AG04449 (cell line): ENCODE measurements at places on chromosomes 1 and 21.

DNA sequence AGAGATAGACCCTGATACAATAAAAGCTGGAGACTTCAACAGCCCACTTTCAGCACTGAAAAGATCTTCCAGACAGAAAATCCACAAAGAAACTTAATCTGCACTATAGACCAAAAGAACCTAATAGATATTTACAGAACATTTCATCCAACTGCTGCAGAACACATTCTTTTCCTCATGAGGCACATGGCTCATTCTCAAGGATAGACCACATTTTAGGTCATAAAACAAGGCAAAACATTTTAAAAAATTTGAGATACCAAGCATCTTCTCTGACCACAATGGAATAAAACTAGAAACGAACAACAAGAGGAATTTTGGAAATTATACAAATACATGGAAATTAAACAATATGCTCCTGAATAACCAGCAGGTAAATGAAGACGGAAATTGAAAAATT is 15.0 kb upstream of the IL20 start:
- DNase-seq = no peak

- DNase-seq = no peak
These were observed 301 bp upstream of the NUDT17 start for GRCh38 chr1:145845144-145845513.

DNA sequence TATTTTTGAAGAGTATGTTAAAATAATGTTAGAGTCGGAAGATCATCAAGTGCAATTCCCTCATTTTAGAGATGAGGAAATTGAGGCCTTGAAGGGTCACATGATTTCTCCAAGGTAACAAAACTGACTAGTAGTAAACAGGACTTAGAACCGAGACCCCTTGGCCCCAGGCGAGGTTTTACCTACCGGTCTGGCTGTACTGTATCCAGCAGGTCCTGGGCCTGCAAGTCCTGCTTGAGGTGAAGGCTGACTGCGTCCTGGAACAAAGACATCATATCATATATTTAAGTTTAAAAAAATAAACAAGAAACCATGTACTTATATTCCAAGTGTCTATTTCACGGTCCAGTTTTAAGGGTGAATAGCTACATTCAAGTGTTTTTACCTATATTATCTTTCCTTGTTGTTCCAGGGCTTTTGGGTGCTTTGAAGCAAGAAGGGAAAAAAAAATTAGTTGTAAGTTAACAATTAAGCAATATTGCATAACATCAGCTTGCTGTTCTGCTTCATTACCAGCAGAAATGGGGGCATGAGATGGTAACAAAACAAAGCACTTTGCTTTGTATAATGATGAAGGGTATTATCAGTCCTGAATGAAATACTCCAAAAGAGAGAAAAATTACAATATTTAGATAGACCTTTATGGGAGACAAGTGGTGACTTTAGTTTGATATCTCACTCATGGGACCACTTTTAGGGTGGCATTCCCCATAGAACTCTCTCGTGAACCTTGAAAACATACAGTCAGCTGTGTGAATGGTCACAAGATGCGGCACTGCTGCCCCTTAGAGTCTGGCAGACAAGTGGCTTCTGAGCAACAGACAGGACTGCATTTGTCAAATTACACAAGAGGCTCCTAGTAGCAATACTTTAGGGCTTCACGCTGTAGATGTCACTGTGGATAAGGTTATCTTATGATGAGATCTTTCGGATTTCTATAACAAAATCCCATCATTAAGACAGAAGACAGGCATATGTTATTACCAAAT is 29.8 kb upstream of the CFAP298 start:
- no peak for DNase-seq

- no peak for DNase-seq
These were observed 13.9 kb downstream of the SERTAD4 start for GRCh38 chr1:210246447-210246846.

DNA sequence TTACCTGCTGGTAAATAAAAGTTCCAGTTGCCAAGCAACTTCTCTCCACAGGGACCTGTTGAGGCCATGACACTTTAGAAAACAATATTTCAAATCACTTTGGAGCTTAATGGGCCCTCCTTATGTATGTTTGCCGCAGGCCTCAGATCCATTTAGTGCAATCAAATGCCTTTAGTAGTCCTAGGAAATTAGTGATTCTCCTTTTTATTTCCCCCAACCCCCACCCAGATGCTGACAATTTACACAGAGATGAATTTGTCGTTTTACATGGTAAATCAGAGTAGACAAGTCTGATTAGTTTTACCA is 83.6 kb downstream of the CLIC4 start:
- no peak for DNase-seq
